ENCODE measurements at places on chromosomes 11 and 22.

DNA sequence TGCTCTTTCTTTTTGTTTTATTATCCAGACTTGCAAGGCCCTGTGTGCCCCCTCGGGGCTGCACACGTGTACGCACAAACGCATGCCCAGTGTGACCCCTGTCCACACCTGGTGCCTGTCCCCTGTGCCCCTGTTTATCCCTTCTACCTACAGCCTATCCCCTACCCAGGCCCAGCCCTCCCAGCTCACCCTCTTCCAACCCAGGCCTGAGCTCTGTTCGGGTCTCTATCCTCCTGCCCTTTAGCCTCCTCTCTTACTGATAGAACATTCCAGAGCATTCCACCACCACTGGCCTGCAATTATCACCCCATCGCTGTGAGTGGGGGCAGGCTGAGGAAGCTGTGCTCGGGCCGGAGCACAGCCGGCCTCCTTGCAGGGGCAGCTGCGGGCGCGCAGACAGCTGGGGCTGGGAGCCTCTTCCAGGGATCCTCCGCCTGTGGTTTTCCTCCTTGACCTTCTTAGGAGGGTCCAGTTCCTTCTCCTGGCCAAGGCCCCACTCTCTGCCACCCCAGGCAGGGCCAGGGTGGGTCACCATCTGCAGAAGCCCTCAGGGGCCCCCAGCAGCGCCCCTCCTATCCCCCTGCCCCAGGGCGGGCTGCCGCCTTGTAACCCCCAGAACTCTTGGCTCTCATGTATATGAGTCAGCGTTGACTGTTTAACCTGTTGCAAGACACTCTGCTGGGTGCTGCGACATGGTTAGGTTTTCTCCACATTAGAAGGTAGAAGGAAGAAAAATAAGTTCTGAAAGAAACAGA lies 41.8 kb upstream of the KCNQ1OT1 start:
- DNase-seq = peak; percentile 25

DNA sequence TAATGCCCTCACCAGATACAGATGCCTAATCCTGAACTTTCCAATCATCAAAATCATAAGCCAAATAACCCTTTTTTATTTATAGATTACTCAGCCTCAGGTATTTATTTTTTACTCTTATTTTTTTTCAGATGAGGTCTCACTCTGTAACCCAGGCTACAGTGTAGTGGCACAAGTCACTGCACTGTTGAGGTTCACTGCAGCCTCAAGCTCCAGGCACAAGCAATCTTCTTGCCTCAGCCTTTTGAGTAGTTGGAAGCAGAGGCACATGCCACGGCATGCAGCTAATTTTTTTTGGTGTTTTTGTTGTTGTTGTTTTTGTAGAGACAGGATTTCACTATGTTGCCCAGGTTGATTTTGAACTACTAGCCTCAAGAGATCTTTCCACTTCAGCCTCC lies 49.5 kb downstream of the TTC28 start:
- DNase-seq = no peak

GRCh38 chr22:29710922-29711593 lies 8.7 kb upstream of the CABP7 start:
- no peak for DNase-seq

GRCh38 chr22:30423301-30423958 lies 2.1 kb upstream of the MTFP1 start:
- DNase-seq = no peak

GRCh38 chr11:72221386-72222075 lies 3.0 kb upstream of the INPPL1 start:
- no peak for DNase-seq

DNA sequence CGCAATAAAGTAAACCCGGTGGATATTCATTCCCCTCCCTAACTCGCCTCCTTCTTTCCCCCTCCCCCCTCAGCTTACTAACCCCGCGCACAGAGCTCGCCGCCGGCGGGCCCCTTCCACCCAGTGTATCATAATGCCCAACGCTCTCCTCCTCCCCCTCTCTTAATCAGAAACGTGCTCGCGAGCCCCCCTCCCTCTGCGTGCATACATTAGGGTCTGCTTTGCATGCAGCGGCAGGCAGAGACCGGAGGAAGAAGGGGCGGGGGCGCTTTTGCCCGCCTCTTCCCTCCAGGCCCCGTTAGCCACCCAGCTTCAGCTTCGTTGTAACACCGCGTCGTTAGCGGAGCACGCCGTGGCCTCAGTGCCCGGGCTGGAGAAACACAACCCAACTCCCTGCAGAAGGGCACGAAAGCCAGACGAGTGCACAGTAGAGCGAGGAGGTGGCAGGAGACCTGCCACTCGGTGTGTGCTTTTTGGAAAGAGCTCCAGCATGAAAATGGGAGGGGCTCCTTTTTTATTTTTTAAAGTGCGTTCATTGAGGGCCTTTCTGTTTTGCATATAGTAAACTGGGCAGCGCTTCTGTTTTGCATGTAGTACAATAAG lies 901 bp upstream of the KMT2A start:
- DNase-seq = peak; percentile 61

- DNase-seq = no peak
These were observed 83.8 kb upstream of the LARGE1 start for GRCh38 chr22:34004058-34004457.

DNA sequence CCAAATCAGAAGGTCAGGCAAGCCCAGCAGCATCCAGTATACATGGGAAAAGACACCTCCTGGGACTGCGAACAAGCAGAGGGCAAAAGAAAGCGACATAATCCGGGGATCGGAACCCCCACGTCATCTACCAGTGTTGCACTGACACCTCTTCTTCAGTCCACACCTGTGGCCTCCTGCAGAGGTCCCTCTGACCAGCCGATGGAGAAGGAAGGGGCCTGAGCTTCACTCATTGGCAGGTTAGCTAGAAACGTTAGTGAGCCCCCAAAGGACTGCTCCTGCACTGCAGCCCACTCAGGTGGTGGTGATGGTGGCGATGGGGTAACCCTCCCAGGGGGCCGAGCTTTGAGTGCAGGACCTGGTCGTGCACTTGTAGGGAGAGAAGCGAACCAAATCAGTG lies 22.1 kb downstream of the ASCL2 start:
- no peak for DNase-seq

DNA sequence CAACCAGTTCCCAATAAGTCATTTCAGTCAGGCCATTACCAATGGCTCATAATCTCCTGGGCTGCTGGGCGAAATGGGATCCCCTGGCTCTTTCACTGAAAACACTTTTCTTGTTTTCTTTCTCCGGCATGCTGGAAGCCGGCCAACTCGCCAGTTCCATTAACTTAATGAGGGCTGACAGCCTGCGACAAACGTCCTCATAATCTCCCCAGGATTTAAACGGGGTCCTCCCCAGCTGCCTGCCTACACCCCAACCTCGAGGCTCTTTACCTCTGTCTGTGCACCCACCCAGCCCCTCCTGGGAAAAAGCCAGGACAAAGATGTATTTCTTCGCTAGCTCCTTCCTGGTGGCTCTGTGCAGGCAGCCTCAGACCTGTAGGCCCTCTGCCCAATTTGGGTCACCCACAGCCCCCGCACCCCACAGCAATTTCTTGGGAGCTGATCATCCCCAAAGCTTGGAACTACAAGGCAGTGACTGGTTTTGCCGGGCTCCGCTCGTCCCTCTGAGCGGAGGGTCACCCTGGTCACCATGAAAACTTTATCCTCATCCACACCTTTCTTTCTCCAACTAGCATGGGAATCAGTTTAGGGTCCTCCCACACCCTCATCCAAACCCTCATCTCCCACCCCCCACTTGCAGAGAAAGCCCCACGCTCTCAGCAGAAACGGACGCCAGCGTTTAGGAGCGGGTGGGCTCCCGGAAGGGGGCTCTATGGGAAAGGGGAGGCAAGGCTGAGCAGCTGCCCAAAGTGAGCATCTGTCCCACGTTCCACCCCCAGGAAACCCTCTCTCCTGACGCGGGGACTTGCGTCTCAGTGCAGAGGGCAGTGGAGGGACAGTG lies 51.1 kb upstream of the KCNQ1OT1 start:
- DNase-seq = no peak

DNA sequence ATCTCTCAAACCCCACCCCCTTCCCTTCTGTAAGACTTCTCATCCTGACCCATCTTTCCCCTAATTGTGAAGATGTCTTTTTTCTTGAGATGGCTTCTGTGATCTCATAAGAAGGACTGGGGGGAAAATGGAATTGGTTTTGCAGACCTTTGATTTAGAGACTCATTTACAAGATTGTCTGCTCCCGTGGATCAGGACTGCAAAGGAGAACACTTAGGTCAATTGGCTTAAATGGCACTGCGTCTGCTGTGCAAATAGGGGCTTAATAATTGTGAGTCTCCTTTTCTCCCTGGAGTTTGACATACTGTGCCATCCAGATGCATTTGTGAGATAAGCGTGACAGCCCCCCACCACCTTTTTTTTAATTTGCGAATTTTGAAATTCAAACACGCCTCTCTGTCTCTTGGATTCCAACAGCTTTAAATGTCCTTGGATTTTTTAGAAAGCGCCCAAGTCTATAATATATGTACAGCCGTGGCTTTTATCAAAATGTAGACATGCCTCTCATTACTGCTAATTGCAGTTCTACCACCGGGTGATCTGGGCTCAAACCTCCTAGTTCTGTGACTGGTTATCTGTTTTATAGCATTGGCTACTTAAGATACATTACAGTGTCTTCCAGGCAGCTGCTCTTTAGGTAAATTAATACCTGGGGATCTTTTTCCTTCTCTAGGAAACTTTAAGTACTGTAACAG lies 150.0 kb downstream of the DBX1 start:
- no peak for DNase-seq

DNA sequence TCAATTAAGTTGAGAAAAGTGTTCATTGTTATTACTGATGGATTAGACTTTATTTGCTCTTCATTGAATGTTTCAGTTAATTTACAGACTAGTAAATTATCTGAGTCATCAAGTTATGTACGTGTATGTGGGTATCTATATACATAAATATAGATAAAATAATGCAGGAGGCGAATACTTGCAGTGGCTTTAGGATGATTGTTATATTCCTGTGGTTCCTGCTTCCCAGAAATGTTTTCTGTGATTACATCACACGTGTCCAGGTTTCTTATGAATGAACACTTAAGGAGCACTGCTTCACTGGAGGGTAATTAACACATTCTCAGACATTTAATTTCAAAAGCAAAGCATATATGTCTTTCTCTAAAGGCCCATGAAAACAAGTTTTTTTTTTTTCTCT lies 28.4 kb downstream of the YAP1 start:
- DNase-seq = peak; percentile 98

DNA sequence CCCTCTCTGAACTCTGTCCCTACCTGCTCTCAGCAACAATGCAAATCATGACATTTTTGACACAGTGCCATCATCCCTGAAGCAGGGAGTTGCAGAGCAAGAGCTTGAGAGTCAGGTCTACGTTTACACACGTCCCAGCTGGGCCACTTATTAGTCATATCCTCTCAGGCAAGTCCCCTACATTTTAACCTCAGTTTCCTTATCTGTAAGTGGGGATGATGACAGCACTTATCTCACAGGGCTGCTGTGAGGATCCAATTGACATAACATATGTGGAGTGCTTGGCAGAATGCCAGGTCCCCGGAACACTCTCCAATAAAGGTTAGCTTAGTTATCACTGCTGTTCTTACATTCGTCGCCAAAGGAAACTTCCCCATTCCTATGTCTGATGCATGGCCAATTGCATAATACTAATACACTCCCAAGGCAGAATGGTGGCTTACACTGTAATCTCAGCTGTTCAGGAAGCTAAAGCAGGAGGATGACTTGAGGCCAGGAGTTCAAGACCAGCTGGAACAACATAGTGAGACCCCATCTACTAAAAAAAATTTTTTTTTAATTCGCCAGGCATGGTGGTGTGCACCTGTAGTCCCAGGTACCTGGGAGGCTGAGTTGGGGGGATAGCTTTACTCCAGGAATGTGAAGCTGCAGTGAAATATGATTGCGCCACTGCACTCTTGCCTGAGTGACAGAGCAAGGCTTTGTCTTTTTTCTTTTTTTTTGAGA lies 16.6 kb downstream of the ASCC2 start:
- DNase-seq = peak; percentile 90

- peak; percentile 73 for DNase-seq
These were observed 67.7 kb downstream of the APOL5 start for GRCh38 chr22:35785181-35785923.

DNA sequence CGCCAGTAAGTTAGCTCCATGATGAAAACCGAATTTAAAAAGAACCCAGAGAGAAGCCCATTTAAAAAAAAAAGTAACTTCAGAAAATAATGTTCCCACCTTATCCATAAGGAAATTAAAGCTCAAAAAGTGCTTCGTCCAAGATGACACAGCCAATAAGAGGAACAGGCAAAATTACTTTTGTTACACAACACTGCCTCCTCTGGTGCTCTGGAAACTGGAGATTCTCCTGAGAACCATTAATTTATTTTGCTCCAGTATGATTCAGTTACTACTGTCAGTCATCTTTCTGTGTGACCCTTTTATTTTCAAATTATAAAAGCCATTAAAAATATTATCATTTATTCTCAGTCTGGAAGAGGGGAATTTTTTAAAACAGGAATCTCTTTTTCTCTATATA lies 2.0 kb downstream of the IFT27 start:
- peak; percentile 21 for DNase-seq

DNA sequence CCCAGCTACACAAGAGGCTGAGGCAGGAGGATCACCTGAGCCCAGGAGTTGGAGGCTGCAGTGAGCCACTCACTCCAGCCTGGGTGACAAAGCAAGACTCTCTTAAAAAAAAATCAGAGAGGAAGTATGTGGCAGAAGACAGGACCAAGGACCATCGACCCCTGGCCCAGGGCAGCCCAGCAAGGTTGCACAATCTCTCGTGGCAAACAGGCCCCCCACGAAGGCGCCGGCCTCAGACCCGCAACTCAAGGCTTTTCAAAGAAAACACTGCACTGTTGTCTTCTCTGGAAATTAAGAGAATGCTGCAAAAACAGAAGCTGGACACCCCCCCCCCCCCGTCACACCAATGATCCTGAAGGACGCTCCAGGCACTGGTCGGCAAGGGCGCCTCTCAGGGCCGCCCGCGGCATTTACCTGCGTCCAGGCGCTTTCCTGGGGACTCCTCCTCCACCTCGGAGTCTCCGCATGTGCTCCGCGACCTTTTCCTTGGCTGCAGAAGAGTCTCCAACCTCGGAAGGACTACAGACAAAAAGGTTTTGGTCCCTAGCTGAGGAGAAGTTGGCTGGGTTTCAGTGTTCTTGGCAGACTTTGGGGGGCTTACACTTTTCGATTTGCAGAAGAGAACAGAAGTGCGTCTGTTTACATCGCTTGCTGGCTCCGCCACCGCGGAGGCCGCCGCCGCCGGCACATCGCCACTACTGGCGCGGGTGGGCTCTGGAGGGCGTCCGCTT lies 40.5 kb downstream of the BRD1 start:
- no peak for DNase-seq

DNA sequence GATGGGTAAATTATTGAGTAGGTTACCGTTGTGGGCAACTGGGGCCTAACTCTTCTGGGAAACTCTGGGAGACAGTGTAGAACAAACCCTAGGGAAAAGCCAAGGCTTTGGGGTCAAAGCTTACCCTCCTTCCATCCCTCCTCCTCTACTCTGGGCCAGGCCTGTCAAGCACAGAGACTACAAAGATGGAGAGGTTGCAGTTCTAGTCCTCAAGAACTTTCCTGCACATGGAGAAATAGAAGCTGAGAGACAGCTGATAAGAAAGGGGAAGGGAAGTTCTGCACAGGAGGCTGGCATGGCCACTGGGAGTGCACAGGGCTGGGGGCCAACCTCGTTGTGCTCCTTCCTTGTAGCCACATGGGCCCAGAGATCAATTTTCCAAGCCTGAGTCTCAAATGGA lies 67.2 kb upstream of the ALX4 start:
- no peak for DNase-seq
